ENCODE measurements at places on chromosomes 16 and 17. TPM values are rescaled to one million over a fixed set of nuclear protein-coding genes. Genes with fewer than 3 reads are reported as not detected.

DNA sequence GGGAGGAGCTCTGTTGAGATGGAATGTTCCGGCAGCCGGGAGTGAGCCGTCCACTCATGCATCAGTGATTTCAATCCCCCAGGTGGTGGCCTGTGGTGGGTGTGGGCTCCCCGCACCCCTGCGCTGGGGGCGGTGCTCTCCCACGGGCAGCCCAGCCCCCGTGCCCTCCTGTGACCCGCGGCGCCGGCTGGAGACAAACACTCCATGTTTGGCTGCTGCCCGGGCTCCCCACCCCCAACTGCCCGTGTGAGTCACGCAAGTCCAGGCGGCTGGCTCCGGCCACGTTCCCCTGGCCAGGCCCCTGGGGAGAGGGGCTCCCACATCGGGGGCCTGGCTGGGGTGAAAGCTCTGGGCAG, 29.4 kb downstream of the CACNA1H start:
- DNase-seq, result peak; percentile 75

- no peak for DNase-seq
Observed at GRCh38 chr17:76740329-76741118, 2.6 kb downstream of the MFSD11 start.

GRCh38 chr16:68902969-68903345, 59.6 kb downstream of the TANGO6 start:
- no peak for DNase-seq

DNA sequence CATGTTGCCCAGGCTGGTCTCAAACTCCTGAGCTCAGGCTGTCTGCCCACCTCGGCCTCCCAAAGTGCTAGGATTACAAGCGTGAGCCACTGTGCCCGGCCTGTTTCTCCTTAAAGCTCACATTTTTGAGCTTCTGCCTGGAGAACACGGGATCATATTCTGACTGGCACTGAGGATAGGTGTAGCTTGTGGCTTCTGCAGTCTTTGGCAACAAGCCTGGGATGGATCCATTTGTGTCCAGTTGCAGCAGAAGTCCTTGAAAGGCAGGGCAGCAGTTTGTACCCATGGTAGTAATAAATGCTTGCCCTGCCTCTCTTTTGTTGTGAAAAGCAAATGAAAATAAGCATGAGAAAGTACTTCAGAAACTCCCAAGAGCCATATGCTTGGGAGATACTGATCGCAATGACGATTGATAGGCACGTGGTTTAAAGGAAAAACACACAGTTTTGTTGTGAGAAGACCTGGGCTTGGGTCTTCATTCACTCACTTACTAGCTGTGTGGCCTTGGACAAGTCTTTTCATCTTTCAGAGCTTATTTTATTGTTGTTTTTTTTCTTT, 3.1 kb upstream of the CORO7 start:
- no peak for DNase-seq

Gene TEPSIN
- total RNA-seq, result 14.0 TPM

GRCh38 chr17:55774846-55775271, 24.0 kb downstream of the PCTP start:
- no peak for DNase-seq

GRCh38 chr17:17041018-17041521, 1.2 kb upstream of the MPRIP start:
- DNase-seq, result no peak

Gene TBC1D3K
- total RNA-seq, result not detected

DNA sequence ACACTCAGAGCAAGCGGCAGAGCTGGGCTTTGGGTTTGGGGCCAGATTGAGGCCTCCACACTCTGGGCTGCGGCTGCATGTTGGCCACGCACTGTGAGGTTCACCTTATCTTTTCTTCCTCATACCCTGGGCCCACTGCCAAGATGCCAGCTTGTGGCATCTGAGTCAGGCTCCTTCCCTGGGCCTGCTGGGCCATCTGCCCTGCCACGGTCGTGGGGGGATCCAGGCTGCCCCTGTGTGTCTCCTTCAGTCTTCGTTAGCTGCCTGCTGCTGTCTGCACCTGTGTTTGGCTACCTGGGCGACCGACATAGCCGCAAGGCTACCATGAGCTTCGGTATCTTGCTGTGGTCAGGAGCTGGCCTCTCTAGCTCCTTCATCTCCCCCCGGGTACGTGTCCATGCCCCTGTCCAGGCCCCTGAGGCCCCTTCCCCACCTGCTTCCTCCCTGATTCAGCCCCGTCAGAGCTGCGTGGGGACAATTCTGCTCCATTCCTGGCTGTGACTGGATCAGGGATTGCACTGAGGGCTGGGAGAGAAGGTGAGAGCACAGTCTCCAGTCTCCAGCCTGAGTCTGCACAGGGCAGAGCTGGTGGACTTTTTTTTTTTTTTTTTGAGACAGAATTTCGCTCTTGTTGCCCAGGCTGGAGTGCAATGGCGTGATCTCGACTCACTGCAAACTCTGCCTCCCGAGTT, 11.2 kb downstream of the SPNS3 start:
- DNase-seq, result peak; percentile 78

GRCh38 chr17:42337442-42337841, 49.1 kb downstream of the STAT5A start:
- DNase-seq, result no peak

DNA sequence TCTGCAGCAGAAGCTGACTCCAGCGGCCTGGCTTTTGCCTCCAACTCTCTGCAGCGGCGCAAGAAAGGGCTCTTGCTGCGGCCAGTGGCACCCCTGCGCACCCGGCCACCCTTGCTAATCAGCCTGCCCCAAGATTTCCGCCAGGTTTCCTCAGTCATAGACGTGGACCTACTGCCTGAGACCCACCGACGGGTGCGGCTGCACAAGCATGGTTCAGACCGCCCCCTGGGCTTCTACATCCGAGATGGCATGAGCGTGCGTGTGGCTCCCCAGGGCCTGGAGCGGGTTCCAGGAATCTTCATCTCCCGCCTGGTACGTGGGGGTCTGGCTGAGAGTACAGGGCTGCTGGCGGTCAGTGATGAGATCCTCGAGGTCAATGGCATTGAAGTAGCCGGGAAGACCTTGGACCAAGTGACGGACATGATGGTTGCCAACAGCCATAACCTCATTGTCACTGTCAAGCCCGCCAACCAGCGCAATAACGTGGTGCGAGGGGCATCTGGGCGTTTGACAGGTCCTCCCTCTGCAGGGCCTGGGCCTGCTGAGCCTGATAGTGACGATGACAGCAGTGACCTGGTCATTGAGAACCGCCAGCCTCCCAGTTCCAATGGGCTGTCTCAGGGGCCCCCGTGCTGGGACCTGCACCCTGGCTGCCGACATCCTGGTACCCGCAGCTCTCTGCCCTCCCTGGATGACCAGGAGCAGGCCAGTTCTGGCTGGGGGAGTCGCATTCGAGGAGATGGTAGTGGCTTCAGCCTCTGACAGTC, 1.3 kb downstream of the PARD6A start:
- no peak for DNase-seq

GRCh38 chr16:6600167-6600566, 732.5 kb upstream of the RBFOX1 start:
- no peak for DNase-seq

- DNase-seq, result no peak
Observed at GRCh38 chr17:49486012-49486641, 9.0 kb upstream of the NGFR start.

Gene SEPTIN12
- not detected for total RNA-seq

DNA sequence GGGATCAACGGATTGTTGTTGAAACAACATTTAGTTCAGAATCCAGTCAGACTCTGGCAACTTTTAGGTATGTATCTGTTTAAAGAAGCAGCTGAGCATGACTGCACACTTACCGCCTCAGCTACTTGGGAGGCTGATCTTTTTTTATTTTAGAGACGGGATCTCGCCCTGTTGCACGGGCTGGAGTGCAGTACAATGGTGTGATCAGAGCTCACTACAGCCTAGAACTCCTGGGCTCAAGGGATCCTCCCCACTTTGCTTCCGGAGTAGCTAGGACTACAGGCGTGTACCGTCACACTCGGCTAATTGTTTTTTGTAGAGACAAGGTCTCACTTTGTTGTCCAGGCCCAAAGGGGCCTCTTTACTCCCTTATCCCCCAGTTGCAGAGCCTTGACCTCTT, 2.3 kb downstream of the SPG7 start:
- DNase-seq, result no peak

- no peak for DNase-seq
Observed at GRCh38 chr17:66426397-66427033, 124.1 kb downstream of the PRKCA start.

GRCh38 chr17:3415610-3416009, 4.4 kb downstream of the OR3A3 start:
- DNase-seq, result no peak

DNA sequence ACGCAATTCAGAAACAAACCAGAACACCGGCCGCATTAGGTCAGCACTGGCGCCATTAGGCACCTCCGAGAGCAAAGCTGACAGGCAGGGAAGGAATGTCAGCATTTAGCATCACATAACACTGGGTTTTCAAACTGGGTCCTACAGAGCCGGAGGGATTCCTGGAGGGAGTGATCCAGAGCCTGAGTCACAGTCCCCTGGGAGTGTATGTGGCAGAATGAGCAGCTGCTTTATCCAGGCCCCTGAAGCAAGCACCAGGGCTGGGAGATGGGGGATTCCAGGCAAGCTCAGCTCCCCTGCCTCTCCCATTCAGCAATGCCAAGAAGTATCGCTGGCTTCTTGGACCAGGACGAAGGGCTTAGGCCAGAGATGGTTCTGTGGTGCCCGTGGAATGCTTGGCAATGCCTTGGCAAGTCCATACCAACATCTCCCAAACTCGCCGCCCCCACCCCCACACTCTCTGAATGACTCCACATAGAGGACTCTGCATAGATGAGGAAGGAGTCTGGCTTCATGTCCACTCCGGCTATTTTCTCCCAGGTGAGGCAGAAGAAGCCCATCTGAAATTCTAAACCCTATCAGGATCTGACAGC, 20.4 kb downstream of the GAS7 start:
- DNase-seq, result no peak

DNA sequence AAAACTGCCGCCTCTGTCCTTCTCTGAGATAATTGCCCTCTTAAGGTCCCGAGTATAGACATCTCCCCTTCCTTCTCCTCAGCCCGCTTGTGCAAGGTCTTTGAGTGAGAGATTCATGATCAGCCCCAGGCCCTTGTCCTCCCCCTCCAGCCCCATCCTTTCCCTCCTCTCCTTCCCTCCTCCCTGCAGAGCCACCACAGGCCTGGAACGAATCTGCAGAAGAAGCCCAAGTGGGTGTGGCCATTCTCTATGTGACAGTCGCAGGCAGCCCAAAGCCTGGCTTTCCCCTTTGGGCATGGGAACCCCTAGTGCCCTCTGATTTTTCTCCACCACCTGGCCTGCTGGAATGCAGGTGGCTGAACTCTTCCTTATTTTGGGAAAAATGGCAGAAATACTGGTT, 7.2 kb upstream of the NDRG4 start:
- DNase-seq, result no peak

GRCh38 chr17:78214706-78215061, 631 bp downstream of the BIRC5 start:
- no peak for DNase-seq

DNA sequence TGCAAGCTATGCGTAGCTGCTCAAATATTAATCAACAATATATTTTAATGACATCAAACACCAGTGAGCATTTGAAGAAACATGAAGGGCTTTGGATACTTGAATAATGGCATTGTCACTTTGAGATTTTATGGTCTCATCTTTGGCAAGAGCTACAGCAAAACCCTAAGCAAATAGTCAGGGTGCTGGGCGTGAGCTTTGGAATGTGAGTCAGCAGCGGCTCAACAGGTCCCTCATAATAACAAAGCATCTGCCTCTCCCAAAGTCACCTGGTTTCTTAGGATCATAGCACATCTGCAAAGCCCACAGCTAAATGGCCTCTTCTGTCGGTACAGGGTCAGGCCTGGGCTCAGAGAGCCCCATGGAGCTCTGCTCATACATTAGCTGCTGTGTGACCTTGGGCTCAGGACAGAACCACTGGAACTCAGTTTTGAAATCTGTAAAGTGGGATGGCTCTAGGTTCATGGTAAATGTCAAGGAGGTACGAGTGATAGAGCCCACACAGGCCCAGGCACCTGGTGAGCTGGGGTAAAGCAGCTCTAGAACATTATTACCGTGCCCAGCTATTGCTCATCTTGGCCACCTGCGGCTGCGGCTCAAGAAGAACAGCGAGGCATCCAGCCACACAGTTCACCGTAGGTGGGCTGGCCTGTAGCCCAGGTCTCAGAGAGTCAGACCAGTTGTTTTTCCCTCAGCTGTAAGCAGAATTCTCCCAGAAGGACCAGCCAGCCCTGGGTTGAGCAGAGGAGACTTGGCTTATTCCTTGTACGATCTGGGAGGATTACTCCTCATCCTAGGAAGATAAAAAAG, 544.5 kb upstream of the CDH11 start:
- DNase-seq, result no peak

DNA sequence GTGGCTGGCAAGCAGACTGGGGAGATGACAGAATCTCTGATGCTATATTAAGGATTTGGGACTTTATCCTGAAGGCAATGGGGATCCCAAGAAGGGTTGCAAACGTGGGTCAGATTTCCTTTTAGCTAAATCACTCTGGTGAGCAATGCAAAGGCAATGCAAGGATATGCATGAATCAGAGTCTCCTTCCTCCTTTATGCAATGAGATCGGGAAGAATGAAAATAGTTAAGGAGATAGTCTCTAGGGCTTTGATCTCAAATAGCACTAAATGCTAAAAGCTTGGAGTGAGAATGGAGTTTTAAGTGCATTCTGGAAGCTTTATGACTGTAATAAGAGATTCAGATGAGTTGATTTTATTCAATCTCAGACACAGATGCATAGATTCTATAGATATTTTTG, 27.2 kb upstream of the SHISA9 start:
- DNase-seq, result no peak

Gene SLC7A6OS
- total RNA-seq, result 10.2 TPM

DNA sequence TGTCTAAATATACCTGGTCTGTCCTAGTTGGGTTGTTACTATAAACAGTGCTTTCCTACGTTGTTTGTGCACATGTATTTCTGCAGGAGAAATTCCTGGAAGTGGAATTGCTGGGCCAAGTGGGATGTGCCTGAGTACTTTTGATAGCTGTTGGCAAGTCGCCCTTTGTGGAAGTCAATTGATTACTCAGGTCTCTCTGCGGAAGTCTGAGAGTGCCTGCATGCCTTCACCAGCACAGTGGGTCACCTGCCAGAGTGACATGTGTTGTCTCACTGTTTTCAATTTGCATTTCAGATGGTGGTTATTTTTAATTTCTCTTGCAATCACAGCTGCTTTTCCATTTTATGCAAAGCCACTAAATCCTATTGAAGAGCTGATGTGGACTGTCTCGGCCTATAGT, 2.3 kb upstream of the MVD start:
- DNase-seq, result no peak

Gene MYH8
- not detected for total RNA-seq

GRCh38 chr16:81894592-81894991, 115.5 kb downstream of the PLCG2 start:
- DNase-seq, result no peak

Gene SYCE1L
- 2.7 TPM for total RNA-seq

- DNase-seq, result no peak
Observed at GRCh38 chr17:6305613-6306360, 129.1 kb downstream of the AIPL1 start.

GRCh38 chr17:10631048-10631700, 25.9 kb downstream of the MYH3 start:
- DNase-seq, result no peak

- DNase-seq, result no peak
Observed at GRCh38 chr17:79698146-79698846, 32.4 kb upstream of the ENPP7 start.

- no peak for DNase-seq
Observed at GRCh38 chr17:82611140-82612058, 36.8 kb downstream of the WDR45B start.

Gene SCGB1C2
- not detected for total RNA-seq

Gene GAST
- not detected for total RNA-seq
